Stimulated activated CD4-positive, alpha-beta T cell treated with anti-CD3 and anti-CD28 coated beads, Interleukin-15, amount 100 ng/mL, for 48 hours (primary cell): ENCODE measurements at places on chromosomes 6 and 20.

DNA sequence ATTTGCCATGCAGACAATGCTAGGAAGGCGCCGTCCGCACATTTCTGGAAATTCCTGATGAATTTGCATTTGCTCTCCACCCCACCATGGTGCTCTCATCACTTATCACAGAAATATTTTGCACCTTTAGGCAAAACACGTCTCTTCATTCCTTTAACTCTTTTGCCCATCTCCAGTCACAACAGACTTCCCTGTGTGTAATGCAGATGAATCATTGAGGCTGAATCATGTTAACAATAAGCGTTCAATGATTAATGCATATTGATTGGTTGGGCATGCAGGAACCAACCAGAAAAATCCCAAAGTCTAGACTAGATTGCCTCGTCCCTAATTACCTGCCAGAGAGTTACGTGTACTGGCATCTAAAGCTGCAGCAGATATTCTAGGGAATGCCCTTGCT, 80.0 kb upstream of the ATXN1 start:
- no peak for DNase-seq

DNA sequence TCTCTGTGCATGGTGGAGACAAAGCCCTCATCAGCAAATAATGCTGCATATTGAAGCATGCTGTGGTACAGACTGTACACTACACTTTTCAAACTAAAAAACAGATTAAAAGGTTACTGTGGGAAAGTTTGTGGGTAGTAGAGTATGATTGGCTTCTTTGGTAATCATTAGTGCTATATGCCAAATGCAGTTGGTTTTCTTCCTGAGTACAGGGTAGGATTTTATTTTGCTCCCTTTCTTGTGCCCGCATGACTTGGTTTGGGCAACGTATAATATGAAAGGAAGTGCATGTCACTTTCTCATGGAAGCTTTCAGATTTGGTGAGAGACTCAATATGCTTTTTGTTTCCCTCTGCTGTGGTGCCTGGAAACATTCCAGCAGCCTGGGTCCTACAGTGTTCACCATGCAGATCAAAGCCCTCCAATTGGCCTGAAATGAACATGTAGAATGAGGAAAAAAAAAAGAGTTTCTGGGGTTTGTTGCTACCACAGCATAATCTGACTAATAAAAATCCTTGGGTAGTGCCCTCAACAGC, 270.7 kb upstream of the ADGRB3 start:
- DNase-seq = no peak

- DNase-seq = no peak
Measured at GRCh38 chr6:28480253-28480932, 35.2 kb downstream of the GPX6 start.

- DNase-seq = no peak
Measured at GRCh38 chr20:44581515-44581914, 864 bp upstream of the PKIG start.

DNA sequence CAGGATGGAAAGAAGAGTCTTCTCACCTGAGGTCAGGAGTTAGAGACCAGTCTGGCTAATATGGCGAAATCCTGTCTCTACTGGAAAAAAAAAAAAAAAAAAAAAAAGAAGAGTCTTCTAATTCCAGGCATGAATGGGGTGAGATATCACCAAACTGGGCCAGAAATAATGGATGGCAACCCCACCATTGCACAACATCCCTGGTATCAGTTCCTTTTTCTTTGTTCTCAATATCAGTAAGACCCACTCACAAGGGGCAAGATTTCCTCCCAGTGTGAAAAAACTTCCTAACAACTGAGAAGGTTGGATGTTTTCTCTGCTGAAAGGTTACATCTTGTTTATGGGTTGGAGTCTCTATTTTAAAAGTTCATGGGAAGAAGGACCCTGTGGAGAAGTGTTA, 23.6 kb upstream of the NR2E1 start:
- DNase-seq = no peak

- no peak for DNase-seq
Measured at GRCh38 chr20:44601801-44602204, 19.4 kb downstream of the PKIG start.

- no peak for DNase-seq
Measured at GRCh38 chr6:133644548-133644891, 244.4 kb upstream of the TCF21 start.

DNA sequence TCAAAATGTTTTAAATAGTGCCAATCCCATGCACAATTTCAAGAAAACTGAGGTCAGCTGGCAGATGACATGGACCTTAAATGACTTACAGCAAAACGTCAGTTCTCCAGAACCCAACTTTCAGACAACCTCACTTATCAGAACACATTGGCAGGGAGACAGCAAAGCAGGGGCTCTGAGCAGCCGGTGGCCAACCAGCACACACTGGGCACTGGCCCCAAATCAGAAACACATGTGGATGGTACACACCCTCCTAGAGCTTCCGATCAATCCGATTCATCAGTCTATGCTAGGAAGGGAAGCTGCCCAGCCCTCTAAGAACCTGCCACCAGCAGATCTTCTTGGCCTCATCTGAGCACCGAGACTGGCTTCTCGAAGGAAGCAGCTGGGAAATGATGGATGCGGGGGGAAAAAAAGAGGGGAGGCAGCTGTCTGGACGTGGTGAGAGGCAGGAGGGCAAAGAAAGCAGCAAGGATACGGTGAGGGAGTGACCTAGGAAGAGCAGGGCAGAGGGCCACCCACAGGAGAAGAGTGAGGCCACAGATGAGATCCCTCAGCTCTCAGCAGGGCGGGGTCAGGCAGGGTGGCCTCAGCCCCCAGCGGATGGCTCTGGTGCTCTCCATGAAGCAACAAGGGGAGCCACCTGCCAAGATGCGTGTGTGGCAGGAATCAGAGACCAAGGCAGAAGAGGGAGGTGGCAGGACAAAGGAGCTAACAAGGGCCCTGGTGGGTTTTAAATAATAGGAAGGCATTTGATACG, 32.9 kb downstream of the TAF4 start:
- DNase-seq = no peak

GRCh38 chr20:23668477-23668951, 20.3 kb downstream of the CST4 start:
- DNase-seq = peak; percentile 13

DNA sequence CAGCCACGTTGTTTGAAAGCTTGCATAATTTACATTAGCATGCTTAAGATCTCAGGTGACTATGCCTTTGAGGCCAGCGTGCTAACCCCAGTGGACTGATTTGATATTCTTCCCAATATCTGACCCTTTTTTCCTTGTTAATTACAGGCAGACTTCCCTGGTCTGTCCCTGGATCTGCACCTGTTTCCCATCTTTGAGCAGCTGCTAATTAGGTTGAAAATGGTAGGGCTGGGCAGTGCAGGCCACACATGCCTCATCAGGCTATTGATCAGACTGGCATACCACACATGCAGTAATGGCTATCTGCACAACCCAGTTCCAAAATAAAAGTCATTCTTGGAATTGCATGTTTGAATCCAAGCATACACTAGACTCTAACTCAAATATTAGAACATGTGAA, 164.3 kb upstream of the TFAP2D start:
- DNase-seq = no peak

DNA sequence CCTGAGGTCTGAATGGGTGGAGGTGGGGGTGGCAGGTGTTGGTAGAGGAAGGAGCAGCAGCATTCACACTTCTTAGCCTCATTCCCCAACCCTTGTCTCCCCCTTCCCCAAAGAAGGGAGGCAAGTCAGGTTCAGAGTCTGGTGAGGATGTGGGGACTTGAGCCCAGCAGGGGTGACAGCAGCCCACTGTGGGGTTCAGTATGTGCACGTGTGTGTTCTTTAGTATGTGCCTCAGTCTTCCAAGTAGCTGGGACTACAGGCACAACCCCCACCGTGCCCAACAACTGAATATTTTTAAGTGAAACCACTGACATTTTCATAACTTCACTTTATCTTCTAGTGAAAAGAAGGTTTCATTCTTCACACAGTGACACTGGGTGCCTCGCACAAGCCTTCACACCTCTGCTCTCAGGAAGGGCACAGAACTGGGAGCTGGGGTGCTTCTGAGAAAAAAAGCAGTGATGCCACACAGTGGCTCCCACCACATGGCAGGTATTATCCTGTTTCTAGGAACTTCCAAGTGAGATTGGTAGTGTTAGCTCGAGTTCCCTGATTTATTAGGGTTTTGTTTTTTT, 33.4 kb upstream of the PRELID3B start:
- DNase-seq = no peak

- no peak for DNase-seq
Measured at GRCh38 chr6:41455410-41455809, 90.8 kb upstream of the FOXP4 start.

DNA sequence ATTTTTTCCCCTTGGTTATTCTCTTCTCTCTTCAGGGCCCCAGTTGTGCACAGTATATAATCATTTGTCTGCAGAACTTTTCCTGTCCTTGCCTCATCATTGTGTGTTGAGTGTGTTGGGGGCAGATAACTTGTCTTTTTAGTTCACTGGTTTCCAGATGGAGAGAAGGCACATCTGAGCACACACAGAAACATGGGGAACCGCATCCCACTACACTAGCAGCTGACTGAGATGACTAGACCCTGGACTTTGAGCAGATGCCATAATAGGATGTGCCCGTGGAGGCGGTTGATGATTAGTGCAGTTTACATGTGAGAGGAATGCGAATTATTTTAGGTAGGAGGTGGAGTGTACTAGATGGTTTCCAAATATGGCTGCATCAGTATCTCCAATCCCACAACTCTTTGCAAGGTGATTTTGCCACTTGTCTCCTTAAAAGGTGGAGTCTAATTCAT, 26.5 kb upstream of the SH3BGRL2 start:
- no peak for DNase-seq
